ENCODE measurements at places on chromosomes 11 and 22.

GRCh38 chr11:117392979-117393378 is 65.3 kb downstream of the CEP164 start:
- no peak for DNase-seq

DNA sequence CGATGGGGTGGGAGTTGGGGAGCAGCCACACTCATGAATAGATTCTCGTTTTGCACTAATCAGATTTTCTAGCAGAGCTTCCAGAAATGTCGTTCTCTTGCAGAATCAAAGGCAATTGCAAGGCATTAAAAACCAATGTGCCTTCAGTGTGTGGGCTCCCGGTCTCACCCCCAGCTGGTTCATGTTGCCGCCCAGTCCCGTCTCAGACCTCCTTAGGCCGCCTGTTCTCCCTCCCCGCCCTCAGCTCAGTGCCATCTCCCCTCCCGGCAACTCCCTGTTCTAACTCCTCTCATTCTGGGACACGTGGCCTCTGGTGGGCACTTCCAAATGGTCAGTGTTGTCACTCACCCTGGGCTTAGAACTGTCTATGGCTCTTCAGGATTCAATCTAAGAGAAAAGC is 42.5 kb upstream of the SMIM38 start:
- DNase-seq: no peak

GRCh38 chr11:35579557-35580396 is 38.5 kb upstream of the FJX1 start:
- DNase-seq: no peak

DNA sequence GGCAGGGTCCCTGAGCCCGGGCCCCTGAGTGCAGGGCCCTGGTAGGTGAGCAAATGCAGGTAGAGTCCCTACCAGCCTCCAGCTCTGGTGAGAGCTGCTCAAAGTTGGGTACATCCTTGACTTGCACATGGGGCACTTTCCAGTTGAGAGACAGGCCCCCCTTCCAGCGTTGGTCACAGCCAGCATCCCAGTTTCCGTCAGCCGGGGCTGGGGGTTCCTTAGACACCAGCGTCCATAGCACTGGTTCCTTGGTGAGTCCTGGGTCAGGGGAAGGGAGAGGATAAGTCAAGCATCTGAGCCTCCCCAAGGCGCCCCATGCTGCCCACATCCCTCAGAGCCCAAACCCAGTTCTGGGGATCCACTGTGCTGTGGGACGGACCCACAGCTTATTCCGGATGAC is 5.6 kb downstream of the PNPLA5 start:
- DNase-seq: no peak

DNA sequence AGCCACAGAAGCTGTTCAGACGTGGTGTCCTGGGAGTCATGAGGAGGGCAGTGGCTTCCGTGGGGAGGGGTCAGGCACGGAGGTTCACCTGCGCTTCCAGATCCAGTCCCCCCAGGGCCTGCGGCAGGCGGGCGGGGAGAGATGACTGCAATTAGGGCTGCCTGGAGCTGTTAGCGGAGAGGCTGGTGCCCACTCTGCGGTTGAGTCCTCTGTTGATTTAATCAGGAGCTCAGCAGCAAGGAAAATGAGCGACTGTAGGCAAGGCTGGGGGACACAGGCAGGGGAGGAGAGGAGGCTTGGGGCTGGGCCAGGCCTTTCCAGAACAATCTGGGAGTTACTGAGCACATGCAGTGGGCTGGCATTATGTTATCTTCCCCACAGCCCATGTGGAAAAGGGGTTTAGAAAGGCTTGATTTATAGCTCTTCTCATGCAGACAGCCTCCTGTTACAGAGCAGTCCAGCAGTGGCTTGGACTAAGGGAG is 13.1 kb downstream of the PLCB3 start:
- no peak for DNase-seq

All from T-helper 1 cell (primary cell).